ENCODE measurements at places on chromosomes 16 and 17.

GRCh38 chr16:58392215-58393137 lies at the start of gene GINS3:
Gene GINS3 (plus strand): TSS chr16:58392471. CDS start chr16:58392602, 131 bp downstream.
- no peak for DNase-seq

GRCh38 chr17:27466743-27467375 lies 10.6 kb downstream of the KSR1 start:
- no peak for DNase-seq

DNA sequence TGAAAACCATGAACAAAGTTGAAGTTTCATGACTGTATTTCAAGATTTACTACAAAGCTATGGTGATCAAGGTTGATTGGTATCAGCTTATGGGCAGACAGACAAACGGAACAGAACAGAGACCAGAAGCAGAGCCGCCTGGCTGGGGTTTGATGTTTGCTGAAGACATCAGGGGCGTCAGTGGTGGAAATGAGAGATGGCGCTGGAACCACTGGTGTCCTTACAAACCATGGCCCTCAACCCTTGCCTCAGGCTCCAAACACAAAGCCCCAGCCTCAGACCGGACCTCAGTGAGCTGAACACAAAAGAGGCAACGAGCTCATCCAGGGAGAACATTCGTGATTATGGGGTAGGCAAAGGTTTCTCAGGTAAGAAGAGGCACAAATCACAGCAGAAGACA lies 113.0 kb upstream of the METRNL start:
- no peak for DNase-seq

GRCh38 chr16:22372882-22373661 lies 1.3 kb downstream of the CDR2 start:
- DNase-seq = no peak

- DNase-seq = no peak
These were observed 4.4 kb downstream of the UBALD1 start for GRCh38 chr16:4610011-4611005.

- DNase-seq = no peak
These were observed 4.3 kb upstream of the NPW start for GRCh38 chr16:2015117-2015946.

DNA sequence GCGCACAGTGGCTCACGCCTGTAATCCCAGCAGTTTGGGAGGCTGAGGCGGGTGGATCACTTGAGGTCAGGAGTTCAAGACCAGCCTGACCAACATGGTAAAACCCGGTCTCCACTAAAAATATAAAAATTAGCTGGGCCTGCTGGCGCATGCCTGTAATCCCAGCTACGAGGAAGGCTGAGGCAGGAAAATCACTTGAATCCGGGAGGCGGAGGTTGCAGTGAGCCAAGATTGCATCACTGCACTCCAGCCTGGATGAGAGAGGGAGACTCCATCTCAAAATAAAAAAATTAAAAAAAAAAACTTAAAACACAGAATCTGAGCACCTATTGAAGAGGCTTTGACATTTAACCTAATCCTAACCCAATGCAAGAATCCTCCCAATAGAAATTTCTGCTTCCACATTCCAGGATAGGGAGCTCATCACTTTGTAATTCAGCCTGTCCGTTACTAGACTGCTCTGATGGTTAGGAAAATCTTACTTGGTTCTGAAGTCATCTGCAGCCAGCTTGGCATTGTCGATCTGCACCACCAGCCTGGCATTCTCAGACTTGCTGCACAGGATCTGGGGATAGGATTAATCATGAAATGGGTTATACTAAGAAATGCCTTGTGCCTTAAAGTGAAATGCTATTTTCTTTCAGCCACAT lies 2.1 kb downstream of the KRT33B start:
- DNase-seq = no peak

- no peak for DNase-seq
These were observed 23.8 kb downstream of the UNC13D start for GRCh38 chr17:75820094-75821080.

DNA sequence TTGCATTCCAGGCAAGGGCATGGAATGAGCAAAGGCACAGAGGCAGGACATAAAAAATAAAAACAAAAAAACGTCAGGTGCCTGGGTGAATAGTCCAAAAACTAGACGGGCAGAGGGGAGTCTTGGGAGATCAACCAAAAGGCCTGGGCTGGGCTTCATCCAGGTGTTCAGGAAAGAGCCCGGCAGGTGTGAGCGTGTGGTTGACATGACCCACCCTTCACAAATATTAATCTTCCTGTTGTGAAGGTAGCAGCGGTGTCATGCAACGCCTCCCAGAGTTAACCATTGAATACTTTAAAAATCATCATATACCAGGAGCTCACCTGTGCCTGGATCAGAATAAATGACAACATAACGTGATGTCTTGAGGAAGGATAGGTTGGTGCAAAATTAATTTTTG lies 90.6 kb downstream of the USP22 start:
- no peak for DNase-seq

- no peak for DNase-seq
These were observed 398.5 kb downstream of the ZFHX3 start for GRCh38 chr16:72649254-72649944.

GRCh38 chr17:57151798-57152197 lies 66.8 kb downstream of the AKAP1 start:
- no peak for DNase-seq

DNA sequence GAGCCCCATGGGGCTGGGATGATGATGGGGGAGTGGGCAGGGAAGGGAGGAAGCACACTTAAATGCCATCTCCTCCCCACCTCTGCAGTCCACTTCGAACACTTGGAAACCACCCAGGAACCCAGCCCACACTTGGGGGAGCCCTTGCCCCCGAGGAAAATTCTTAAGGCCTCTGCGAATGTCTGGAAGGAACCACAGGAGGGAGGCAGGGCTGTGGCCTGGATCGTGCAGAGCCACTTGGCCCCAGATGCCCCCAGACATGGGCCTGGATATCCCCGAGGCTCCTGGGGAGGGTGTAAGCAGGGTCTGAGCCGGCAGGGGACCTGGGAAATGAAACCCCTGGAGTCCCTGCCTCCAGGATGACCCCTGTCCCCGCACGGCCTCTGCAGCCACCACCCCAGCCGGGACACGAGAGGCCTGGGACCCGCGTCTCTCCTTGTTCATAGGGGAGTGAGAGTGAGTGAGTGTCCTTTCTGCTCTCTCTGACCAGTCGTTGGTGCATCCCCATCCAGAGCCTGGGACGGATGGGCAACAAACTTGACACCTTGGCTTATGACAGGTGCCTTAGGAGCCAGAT lies 11.8 kb upstream of the MTSS2 start:
- no peak for DNase-seq

DNA sequence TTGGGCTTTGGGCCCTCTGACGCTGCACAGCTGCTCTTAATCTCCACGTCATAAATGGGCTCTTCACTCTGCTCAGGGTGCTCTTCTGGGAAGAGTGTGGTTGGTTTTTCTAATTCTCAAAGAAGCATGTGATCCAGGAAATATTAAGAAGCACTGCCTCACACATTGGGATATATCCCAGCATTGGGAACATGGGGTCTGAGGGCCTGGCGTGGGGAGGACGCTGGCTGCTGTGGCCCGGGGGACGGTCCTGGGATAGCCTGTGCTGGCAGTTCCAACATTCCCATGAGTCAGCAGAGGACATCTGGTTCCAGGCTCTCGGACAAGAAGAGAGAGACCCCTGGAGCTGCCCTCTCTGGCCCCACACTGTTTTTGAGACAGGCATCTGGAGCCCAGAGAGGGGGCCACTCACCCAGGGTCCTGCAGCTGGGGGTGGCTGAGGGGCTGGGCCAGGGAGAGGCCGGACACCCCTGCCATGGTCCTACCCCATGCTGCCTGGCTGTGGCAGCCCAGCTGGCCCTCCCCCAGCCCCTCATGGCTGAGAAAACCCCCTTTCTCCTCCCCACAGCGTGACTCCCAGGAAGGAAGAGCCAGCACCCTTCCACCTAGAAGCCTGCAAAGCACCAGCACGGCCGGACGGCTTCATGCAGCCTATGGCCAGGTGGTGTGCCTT lies 58.8 kb downstream of the NT5M start:
- DNase-seq = no peak

GRCh38 chr17:32927201-32927723 lies 691 bp upstream of the TMEM98 start:
- no peak for DNase-seq

DNA sequence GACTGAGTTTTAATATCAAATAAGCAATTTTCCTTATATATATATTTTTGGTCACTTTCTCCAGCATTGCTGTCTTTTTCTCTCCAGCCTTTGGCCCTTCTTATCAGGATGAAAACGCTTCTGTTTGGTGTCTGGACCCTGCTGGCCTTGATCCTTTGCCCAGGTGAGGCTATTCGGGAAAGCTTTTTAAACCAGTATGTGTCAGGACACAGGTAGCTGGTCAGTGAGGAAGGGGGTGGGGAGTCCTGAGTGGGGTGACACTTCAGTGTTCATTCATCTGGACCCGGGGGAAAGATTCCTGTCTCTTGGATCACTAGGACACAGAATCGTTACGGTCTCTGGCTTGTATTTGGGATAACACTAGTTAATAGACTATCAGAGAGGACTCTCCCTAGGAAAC lies 12.2 kb upstream of the SMARCD2 start:
- DNase-seq = no peak

DNA sequence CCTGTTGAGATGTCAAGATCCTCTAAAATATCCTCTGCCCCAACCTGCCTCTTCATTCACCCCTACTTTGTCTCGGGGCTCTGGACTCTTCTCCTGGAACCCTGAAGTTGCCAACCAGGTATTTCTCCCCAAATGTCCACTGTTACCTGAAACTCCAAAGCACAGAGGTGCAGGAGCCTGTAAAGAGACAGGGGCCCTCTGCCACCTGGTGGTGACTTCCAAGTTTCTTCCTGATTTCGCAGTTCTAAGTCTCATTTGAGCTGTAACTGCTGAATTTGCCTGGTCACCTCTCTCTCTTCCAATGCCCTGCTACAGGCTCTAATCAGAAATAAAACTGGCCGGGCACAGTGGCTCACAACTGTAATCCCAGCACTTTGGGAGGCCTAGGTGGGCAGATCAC lies 77.1 kb upstream of the RCVRN start:
- no peak for DNase-seq

DNA sequence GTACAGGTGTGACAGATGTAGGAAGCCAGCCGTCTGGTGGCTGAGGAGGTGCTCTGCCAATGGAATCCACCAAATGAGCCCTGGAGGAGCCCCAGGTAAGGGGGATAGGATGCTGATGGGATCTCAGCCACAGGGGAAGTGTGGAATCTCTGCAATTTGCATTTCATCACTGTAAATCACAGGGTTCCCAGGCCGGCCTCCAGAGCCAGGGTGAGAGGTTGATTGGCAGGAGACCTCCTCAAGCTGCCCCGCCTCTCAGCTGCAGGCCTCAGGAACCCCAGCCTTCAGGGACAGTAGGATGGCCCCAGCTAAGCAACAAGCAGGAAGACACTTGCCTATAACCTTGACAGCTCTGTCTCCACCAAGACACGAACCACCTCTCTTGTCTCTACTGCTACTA lies 39.4 kb downstream of the RTN4RL1 start:
- DNase-seq = no peak

DNA sequence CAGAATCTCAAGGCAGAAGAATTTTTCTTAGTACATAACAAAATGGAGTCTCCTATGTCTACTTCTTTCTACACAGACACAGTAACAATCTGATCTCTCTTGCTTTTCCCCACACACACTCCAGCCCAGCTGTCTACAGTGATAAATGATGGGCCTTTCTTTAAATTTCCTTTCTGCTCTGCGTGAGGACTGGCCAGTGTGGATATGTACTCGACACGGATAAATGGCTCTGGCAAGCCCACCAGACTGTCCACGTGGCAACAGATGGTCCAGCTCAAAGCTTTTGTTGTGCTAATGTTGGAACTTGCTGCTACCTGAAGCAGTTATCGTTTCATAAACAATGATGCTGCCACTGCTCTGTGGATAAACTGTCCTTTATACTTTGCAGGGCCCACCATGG lies 410.7 kb downstream of the TMEM114 start:
- no peak for DNase-seq

DNA sequence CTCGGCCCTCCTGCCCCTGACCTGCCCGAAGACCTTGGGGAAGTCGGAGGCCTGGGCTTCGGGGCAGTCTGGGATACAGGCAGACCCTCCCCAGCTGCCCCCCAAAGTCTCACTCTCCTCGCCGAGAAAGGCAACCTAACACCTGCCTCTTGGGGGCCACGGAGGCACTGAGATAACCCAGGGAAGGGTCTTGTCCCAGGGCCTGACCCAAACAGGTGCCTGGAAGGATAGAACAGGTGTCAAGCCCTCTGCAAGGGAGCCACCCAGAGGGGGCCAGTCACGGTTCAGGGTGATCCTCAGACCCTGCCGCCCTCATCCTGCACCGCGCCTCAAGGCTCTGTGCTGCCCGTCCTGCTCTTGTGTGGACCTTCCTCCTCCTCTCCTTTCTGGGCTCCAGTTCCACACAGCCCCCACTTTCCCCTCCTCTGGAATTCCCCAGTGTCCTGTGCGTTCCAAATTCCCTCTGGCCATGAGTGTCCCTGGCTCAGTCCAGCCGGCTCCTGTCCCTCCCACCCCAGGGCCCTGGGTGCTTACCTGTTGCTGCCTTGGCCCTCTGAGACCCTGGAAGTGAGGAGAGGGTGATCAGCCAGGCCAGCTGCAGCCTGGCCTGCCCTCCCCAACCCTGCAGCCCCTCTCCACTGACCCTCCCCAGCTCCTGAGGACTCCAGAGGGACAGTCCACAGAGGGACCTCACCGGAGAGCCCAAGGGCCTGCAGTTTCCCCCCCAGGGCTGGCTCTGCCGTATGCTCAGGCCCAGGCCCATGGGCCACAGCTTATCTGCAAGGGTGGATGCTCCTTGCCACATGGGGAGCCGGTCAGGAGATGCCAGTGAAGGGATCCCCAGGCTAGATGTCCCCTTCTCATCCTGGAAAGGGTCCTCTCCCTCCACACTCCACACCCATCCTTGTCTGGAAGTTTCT lies 3.8 kb downstream of the PRSS27 start:
- DNase-seq = no peak

- no peak for DNase-seq
These were observed 11.2 kb downstream of the PRAC1 start for GRCh38 chr17:48711128-48711527.

- no peak for DNase-seq
These were observed 2.6 kb upstream of the GRIN2C start for GRCh38 chr17:74862108-74862901.

- DNase-seq = peak; percentile 58
These were observed at the start of gene MRPL28 for GRCh38 chr16:370443-370842. Gene MRPL28 (minus strand): TSS chr16:370538. CDS start chr16:370218, 320 bp downstream.

- no peak for DNase-seq
These were observed 13.9 kb upstream of the ABCA8 start for GRCh38 chr17:68969101-68969500.

GRCh38 chr17:2932946-2933345 lies 130.5 kb downstream of the OR1D5 start:
- no peak for DNase-seq

GRCh38 chr16:12341966-12342365 lies 365.4 kb downstream of the SNX29 start:
- no peak for DNase-seq
